ENCODE measurements at places on chromosomes 12 and 14.

GRCh38 chr14:68594737-68595380 is 198.0 kb downstream of the ZFP36L1 start:
- no peak for DNase-seq

DNA sequence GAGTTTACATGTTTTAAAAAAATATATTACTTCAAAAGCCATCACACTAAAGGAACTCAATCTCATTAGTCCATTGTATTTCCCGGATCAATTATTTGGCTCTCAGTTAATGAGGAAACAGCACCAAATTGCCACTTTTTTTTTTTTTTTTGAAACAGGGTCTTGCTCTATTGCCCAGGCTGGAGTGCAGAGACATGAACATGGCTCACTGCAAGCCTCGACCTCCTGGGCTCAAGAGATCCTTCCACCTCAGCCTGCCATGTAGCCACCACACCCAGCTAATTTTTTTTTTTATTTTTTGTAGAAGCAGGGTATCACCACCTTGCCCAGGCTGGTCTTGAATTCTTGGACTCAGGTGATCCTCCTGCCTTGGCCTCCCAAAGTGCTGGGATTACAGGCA is 77.4 kb downstream of the CLIP1 start:
- DNase-seq: no peak

GRCh38 chr12:130111965-130112496 is 50.2 kb upstream of the FZD10 start:
- no peak for DNase-seq

GRCh38 chr12:39365364-39366001 is 77.4 kb downstream of the KIF21A start:
- DNase-seq: no peak

GRCh38 chr12:1126091-1126490 is 135.1 kb downstream of the ERC1 start:
- DNase-seq: no peak

GRCh38 chr12:81465191-81465590 is 294.0 kb downstream of the PPFIA2 start:
- DNase-seq: no peak

- no peak for DNase-seq
These were observed 1.8 kb upstream of the RNU7-1 start for GRCh38 chr12:6941782-6942181.

GRCh38 chr12:80188576-80188975 is 89.2 kb downstream of the OTOGL start:
- no peak for DNase-seq

DNA sequence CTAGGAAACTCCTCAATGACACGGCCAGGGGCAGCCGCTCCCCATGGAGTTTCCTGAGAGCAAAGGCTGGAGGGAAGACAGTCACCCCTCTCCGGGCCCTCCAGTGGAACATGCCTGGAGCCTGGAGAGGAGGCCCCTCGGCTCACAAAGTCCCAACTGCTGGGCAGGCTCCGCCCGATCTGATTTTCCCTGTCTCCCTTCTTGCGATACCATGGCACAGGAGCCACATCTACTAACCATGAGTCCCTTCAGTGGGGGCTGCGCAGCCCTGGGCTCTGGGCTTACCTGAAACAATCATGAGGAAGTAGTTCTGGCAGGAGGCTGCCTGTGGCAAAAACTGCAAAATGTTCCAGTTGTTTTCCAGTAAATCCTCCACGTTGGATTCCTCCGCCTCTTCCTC is 15.3 kb downstream of the P2RX2 start:
- DNase-seq: no peak

DNA sequence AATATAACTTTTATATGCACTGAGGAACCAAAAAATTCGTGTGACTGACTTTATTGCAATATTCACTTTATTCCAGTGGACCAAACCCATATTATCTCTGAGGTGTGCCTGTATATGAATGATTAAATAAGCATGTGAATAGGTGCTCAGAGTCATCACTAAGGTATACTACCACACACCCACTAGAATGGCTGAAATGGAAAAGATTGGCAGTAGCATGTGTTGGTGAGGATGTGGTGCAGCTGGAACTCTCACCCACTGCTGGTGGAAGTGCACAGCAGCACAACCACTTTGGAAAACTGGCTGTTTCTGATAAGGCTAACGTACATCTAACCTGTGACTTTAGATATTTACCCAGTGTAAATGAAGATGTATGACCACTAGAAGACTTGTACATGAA is 36.8 kb downstream of the GOLGA5 start:
- DNase-seq: no peak

GRCh38 chr12:63224396-63224795 is 73.4 kb upstream of the AVPR1A start:
- DNase-seq: no peak

DNA sequence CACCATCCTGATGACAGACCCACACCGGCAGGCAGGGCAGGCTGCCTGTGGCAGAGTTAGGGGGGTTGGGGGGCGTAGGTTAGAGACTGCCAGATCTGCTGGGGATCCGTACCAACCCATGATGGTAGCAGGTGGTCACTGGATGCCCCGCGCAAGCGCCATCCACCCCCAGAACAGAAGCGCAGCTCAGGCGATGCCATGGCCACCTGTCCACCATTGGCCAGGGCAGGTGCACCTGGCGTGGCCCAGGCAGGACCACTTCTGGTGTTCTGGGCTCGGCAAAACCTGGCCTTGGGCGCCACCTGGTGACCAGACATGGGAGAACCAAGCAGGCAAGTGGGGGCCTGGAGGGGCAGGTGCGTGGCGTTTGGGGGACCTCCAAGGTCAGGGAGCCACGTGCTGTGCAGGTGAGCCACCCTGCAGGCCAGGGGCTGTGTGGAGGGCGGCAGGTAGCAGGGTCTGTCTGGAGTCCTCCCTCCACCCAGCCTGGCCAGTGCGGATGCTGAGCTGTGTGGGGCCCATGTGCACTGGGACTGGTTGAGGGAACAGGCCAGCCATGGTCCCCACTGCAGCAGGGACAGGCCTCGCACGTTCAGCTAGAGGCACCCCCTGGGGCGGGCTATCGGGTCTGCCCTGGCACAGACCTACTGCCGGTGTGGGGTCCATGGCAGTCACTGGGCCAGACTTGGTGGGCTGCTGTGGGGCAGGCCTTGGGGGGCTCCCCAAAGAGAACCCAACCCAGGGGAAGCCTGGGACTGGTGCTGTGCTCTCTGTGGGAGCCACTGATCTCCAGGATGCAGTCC is 15.6 kb downstream of the BAG5 start:
- peak; percentile 84 for DNase-seq

- DNase-seq: no peak
These were observed 144.7 kb downstream of the ALX1 start for GRCh38 chr12:85424581-85425348.

DNA sequence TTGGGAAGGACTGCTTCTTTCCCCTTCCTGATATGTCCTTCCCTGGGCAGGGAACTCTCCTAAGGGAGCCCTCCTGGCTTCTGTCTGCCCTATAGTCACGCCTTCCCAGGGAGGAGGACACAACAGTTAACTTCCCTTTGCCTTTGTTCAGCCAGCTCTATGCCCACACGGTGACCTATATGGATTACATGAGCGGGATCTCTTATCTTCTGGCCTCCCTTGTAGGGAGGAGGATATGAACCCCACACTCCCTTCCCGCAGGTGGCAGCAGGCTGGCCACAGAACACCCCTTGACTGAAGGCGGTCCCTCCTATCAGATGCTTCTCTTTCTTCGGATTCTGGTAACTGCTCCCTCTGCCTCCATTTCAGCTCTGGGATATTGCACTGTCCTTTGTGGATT is 135.6 kb upstream of the MAX start:
- no peak for DNase-seq

DNA sequence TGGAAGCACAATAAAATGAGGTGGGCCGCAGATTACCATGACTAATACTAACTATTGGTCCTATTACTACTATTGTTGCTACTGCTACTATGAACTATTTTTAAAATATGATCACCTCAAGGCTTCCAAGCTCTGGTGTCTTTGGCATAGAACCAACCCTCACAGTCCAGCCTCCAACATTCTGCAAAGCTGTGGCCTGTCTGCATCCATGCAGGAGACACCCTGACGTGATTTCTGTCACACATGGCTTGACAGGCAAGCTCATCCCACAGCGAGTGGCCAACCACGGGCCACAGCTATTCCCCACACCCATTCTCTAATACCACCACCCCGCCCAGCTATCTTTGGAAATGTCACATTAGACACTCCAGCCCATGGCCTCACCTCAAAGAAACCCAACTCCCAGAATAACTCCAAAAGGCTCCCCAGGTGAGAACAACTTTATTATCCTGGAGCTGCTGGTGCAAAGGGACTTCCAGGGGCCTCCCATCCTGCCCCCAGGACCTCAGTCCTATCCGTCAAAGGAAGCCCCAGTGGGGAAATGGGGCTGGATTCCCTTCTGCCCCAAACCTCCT is 14.4 kb downstream of the ISCU start:
- no peak for DNase-seq

DNA sequence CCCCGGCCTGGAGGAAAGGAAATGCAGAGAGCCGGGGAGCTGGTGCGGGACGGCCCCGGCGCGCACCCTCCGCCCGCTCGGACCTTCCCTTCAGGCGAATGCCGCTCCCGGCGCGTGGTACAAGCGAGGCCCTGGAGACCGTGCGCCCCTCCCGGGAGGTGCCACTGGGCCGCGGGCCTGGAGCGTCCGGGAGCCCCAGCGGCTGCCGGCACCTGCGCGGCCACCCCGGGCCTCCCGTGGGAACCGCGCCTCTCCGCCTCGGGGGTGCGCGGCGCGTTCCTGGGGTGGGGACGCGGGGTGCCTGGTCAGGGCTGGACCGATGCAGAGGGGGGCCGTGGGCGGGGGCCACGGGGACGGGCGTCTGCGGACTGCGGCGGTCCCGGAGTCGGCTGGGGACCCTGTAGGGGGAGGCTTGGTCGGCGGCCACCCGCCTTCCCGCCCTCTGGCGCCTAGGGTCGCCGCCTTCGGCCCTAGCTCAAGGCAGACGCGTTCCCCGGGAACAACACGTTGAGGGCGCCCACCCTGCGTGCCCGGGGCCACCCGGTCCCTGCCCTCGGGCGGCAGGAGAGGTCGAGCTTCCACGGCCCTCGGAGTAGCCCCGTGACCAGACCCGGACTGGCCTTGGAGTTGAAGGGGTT is 599 bp downstream of the PAPLN start:
- DNase-seq: no peak

GRCh38 chr12:123829561-123829960 is 67.5 kb downstream of the DNAH10 start:
- DNase-seq: no peak

DNA sequence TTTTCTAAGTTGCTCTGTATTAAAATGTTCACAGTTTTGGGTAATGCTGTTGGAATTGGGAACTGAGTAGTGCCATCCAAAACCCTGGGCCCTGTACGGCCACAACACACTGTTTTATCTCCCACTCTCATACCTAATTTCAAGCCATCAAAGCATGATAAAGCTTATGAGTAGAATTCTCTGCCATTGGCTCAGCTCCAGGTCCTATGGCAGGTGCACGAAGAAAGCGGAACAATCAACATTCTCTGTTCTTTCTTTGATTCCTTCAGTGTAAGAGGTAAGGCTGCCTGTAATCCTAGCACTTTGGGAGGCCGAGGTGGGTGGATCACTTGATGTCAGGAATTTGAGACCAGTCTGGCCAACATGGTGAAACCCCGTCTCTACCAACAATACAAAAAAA is 394.9 kb downstream of the CCDC91 start:
- DNase-seq: no peak

DNA sequence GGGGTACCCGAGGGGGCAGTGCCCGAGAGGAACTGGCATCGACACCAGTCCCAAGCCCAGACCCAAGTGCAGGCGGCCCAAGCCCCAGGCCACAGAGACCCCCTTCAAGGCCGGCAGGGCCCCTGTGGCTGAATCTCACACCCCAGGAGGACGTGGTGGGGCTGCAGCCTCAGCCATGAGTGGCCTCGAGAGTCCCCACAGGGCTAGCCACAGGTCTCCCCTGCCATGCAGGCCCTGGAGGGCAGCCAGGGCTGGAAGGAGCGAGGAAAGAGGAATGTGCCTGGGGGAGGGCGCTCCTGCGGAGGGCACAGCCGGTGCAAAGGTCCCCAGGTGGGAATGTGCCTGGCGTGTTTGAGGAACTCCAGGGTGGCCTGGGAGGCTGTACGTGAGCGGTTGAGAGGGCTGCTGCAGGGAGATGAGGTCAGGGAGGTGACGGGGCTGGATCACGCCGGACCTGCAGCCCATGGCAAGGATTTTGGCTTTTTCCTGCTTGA is 86.1 kb downstream of the NCOR2 start:
- no peak for DNase-seq

- DNase-seq: no peak
These were observed 975.1 kb downstream of the AACS start for GRCh38 chr12:126040307-126040706.

- DNase-seq: no peak
These were observed 179.4 kb downstream of the PHLDA1 start for GRCh38 chr12:75852143-75852542.

DNA sequence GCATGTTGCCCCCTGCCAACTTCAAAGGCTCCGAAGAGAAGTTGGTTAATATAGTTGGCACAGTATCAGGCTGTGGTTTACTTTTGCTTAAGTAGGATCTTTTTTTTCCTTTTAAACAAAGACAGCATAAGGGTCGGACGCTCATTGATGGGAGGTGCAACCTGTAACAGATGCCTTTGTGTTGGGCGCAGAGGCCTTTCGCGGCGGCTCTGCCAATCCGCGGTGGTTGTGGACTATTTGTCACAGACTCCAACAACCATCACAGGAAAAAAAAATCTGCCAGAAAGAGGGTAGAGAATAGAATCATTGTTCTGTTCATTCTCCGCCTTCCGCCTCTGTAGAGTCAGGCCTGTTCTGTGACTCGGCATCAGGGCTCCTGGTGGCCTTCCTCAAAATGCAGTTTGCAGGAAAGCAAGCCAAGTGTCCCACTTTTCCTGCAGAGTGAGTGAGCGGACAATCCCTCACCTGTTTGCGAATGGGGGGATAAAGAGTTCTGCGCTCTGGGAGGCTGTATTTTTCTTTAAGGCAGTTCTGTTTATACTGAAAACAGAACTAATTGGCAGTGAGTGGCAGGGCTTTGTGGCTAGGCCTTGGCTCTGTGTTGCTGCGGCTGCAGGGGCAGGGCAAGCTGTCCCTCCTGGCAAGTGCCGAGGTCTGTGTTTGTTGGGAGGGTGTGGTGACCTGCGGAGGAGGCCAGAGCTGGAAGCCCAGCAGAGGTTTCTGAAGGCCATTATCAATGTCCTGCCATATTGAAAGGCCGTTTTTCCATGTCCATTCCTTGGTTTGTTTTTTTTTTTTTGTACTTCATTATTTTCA is 83.0 kb upstream of the PIWIL1 start:
- no peak for DNase-seq

- no peak for DNase-seq
These were observed 288.0 kb downstream of the TRHDE start for GRCh38 chr12:72560003-72560769.

GRCh38 chr14:89215114-89215513 is 201.9 kb downstream of the FOXN3 start:
- DNase-seq: no peak

- DNase-seq: no peak
These were observed 1096.6 kb downstream of the FLRT2 start for GRCh38 chr14:86626530-86626929.

- DNase-seq: no peak
These were observed 43.8 kb downstream of the JAG2 start for GRCh38 chr14:105124823-105125222.
